ENCODE measurements at places on chromosomes 7 and 10.
A peak's percentile ranks its signal among the peaks of the same experiment; 100 is the strongest.

DNA sequence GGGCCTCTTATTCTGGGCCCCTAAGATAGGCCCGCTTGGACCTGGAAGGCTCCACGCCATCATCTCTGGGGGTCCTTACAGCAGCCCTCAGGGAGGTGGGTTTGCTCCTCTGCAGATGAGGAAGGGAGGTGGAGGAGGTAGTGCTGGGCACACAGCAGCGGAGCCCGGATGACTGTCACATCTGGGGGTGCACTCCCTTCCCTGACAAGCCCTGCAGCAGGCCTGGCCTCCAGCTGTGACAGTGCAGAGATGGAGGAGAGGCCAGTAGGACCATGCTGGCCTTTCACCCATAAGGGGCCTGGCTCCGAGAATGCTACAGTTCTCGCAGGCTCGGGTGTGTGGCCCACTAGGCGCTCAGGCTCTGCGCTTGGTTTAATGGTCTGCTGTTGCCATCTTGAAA lies 9.2 kb downstream of the GDF2 start:
- no peak for DNase-seq

DNA sequence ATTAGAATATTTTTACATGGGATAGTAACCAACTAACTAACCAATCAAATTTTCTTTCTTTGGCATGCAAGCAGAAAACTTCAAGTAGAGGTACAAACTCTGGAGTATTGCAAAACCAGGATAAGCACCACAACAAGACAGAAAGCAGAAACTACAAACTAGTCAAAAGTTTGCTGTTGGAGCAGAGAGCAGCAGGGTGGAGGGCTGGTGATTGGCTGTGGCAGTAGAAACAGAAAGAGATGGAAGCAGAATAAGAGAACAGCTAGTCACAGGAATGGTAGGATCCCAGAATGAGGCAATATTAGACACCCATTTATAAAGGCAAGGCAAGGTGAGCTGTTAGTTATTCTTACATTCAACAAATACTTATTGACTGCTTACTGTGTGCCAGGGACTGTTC lies 6.8 kb upstream of the MACC1 start:
- DNase-seq, result no peak

GRCh38 chr10:89341649-89342048 lies 13.9 kb downstream of the IFIT3 start:
- no peak for DNase-seq

- no peak for DNase-seq
These were observed 80.1 kb upstream of the EMX2 start for GRCh38 chr10:117462424-117462792.

DNA sequence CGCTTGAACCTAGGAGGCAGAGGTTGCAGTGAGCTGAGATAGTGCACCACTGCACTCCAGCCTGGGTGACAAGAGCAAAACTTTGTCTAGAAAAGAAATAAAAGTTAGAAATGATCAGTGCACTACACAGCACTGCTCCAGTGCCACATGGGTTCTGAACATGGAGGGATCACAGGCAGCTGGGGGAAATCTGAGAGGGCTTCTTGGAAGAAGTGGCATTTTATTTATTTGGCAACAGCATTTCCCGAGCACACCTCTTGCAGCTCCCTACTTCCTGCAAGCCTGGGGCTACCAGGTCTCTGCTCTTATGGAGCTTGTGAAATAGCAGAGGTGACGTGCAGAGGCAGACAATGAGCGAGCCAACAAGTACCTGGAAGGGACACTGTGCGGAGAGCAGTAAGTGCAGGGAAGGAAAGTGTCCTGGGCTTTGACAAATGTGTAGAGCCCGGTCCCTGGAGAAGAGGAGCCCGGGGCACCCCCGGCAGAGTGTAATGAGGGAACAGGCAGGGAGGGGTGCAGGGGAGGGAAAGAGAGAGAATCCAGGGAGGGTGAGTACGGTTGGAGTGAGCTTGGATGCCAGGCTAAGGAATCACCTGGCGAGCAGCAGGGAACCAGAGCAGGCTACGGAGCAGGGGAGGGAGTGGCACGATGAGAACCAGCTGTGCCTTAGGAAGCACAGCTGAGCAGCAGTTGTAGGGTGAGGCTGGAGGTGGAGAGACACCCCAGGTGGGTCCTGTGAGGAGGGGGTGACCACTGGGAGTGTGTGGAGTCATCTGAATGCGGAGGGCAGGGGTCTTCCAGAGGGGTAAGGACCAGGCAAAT lies 104.6 kb upstream of the CTBP2 start:
- no peak for DNase-seq

DNA sequence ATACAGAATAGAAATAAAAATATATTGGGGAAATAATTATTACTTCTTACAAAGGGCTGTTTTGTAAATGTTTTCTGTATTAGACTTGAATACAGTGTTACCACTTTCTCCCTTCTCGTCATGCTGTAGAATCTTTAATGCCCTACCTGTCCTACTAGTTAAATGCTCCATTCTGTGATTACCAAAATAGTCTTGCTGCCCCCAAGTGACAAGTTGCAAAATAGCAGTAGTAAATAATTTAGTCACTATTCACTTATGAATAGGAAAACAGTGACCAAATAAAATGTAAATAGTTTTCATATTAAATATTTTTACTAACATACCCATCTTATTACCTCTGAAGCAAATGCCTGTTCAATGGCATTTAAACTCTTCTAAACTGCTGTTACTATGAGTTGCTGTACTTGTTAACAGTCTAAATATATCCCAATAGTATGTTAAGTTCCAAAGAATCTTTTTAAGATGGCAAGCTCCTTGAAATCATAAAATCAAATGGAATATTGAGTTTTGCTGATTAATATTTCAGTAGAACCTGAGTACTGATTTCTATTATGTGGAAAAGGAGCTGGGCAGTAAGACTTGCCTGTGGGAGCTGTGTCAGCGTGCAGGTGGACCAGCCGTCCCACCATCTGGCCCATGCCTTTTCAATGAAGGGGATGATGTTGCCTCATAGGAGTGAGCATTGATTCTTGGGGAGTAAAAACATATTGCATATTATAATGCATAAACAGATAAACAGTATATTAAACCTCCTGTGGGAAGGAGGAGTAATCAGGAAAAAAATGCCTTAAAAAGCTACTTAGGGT lies 18.1 kb upstream of the OIT3 start:
- peak; percentile 2 for DNase-seq

GRCh38 chr7:121198502-121198901 lies 130.3 kb upstream of the WNT16 start:
- DNase-seq, result no peak

GRCh38 chr7:135463908-135464307 lies 46.0 kb downstream of the CNOT4 start:
- no peak for DNase-seq

DNA sequence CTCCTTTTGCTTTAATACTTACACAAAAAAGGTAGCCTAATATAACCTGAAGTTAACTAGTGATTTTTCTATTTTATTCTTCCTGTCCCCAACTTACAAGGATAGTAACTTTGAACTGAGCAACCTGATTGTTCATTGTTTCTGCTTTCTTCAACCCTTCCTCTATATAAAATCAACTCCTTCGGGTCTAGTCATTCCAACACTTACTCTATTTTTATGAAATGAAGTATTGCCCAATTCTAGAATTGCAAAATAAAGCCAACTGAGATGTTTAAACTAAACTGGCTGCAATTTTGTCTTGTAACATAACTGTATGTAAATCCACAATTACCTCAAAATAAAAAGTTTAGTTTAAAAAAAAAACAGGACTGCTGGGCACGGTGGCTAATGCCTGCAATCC lies 20.3 kb upstream of the DNA2 start:
- DNase-seq, result no peak

GRCh38 chr7:15886626-15887025 lies 200.1 kb upstream of the MEOX2 start:
- no peak for DNase-seq

DNA sequence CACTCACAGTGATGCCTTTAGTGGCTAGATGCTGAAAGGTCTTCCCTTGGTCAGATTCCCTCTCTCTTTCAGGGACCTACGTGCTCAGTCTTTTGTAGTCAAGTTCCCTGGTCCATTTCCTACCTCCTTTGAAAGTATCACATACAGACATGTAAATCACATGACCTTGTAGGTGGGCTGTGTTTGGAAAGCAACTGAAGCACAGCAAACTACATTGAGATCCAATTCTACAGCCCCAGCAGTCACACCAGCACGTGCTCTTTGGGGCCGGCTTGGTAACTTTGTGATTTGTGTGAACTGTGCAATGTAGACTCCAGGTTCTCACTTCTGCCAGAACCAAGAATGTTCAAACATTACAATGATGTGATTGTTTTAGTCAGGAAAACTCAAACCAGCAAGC lies 89.7 kb upstream of the PLPP4 start:
- no peak for DNase-seq

DNA sequence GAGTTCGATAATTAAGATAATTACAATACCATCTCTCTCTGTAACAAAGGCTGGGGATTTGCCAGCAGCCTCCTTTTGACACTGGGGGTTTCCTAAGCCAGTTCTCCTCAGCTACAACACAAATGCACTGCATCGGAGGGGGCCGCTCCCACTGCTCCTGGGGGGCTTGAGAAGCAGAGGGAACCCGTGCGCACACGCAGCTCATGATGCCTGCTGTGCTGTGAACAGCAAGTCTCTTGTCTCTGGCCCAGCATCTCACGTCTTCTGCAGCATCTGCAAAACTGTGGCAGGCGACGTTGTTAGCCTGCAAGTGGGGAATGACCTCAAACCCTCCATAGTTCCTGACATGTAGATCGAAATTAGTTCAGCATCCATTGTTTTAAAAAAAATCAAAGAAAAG lies 5.5 kb downstream of the VIPR2 start:
- no peak for DNase-seq

- DNase-seq, result no peak
These were observed 6.1 kb upstream of the PDGFA start for GRCh38 chr7:525740-526139.

DNA sequence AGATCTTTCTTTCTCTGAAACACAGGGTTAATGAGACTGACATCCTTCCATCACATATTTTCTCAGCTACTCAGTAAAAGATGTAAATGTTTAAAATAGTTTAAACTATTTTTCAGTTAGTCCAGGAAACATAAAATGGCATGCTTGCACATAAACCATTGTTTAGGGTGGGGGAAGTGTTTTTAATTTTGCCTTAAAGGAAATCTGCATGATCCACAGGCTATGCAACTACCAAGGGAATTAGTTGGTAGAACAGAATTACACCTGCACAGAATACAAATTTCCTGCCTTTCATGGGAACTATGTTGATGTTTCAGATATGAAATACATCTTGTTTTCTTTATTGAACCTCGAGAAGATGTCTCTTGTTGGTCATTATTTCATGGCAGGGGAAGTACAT lies 10.6 kb downstream of the CAV1 start:
- no peak for DNase-seq

GRCh38 chr7:113199841-113200240 lies 81.5 kb upstream of the SMIM30 start:
- DNase-seq, result peak; percentile 35

DNA sequence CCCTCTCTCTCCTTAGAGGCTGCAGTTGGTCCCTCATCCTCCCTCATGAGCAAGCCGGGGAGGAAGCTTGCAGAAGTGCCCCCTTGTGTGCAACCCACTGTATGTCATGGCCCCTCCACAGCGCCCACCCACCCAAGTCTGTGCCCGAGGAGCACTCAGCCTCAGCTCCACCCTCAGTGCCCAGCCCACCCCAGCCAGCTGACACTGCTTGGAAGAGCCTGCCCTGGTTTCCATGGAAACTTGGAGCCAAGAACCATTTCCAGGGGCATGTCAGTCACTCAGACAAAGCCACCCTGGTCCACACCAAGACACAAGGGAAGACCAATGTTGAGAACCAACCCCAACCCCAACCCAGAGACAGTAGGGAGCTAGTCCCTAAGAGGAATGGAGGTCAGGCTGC lies 79.5 kb downstream of the PAX2 start:
- no peak for DNase-seq

DNA sequence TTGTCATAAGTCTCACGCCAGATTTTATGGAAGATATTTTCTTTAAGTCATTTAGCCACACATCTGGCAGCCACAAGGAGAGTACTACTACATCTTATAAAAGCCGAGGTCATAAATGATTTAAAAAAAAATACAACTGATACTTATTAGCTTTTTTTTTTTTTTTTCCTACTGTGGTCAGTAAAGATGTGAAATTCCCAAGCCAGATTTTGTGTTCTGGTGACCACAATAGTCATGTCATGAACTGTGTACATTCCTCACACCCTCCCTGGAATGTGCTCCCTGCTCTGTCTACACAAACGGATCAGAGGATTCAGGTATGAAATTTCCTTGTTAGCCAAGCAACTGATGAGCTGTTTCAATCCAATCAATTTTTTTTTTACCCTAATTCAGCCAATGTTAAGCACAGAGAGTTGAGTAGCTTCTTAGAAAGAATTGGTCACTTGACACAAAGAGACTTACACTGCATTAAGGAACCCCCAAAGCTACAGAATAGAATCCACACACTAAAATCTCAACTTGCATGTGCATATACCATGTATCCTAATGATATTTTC lies 54.7 kb downstream of the CHRM2 start:
- DNase-seq, result no peak

GRCh38 chr7:36132012-36132411 lies 21.0 kb upstream of the EEPD1 start:
- no peak for DNase-seq

DNA sequence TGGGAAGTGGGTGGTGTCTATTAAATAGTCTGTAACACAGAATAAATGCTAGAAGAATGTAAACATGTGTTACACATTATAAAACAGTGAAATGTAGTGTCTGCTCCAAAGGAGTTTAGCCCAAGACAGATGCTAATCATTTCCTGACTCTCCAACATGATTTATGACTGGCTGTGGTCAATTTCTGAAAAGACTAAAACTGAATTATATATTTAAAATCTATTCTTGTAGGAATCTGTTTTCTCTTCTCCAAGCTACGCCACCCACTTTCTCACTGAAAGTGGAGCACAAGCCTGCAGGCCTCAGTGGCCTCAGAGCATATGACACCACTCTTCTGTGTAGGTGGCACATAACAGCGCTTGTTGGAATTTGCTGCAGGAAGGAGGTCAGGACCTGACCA lies 44.4 kb downstream of the CTTNBP2 start:
- DNase-seq, result no peak

GRCh38 chr7:28815369-28815927 lies 142.7 kb downstream of the TRIL start:
- DNase-seq, result no peak

GRCh38 chr10:74008212-74008731 lies 10.4 kb downstream of the VCL start:
- DNase-seq, result no peak

DNA sequence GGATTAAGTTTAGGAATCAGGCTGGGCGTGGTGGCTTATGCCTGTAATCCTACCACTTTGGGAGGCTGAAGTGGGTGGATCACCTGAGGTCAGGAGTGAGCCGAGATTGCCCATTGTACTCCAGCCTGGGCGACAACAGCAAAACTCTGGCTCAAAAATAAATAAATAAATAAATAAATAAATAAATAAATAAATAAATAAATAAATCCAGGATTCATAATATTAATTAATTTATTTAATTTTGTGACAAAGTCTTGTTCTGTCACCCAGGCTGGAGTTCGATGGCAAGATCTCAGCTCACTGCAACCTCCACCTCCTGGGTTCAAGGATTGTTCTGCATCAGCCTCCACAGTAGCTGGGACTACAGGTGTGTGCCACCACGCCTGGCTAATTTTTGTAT lies 4.2 kb downstream of the SUGCT start:
- DNase-seq, result no peak

Measured in NCI-H446 (cell line).